NCI-H187 (cell line): ENCODE measurements at places on chromosomes 6 and 20.

DNA sequence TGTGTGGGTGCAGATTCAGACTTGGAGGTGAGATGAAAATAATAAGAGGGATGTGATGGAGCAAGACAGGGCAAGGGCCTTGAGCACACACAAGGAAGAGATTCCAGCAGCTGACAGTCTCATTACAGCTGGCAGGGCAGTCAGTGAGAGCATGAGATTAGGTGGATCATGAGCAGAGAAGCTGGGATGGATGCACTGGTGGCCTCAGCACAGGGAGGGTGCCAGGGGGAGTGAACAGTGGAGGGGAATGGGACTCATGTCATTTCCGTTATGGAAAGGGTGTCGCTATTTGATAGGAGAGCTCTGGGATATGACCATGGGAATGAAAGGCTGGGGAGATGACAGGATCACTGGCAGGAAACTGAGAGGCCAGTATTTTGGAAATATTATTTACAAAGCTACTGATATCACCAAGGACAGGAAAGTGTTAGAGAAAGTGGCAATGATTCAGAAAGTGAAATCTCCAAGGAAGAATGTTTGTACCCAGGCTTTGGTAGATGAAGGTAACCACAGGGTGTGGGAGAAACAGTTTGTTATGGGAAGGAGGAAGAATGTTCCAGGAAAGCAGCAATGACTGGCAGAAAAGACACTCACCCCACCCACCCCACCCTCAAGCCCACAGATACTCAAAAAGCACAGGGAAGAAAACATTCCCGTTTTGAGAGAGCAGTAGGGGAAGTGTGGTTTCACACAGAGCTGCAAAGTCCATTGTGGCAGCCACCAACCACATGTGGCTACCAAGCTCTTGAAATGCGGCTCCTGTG, 214.7 kb upstream of the PROKR2 start:
- DNase-seq: no peak

DNA sequence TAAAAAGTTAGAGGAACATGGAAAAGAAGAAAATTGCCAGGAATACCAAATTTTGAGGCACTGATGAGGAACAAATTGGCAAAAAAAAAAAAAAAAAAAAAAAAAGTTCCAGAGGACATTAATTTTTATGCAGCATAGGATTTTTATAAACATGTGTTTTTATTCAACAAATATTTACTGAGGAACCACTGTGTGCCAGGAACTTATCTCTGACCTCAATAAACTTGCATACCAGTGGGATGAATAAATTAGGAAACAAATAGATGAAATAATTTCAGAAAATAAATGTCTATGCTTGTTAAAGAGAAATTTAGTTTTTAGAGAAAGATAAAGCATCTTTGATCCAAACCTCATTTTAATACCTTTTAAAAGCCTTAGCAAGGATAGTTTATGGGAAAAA, 175.1 kb downstream of the PDE10A start:
- DNase-seq: no peak

GRCh38 chr6:156336733-156337132, 440.4 kb upstream of the ARID1B start:
- no peak for DNase-seq

GRCh38 chr20:38115205-38115604, 49.9 kb downstream of the TGM2 start:
- DNase-seq: no peak

GRCh38 chr20:41746635-41747034, 128.5 kb upstream of the CHD6 start:
- no peak for DNase-seq

- no peak for DNase-seq
Observed at GRCh38 chr6:85482206-85482904, 32.5 kb downstream of the NT5E start.

GRCh38 chr20:19977373-19977770, 39.8 kb upstream of the NAA20 start:
- no peak for DNase-seq

DNA sequence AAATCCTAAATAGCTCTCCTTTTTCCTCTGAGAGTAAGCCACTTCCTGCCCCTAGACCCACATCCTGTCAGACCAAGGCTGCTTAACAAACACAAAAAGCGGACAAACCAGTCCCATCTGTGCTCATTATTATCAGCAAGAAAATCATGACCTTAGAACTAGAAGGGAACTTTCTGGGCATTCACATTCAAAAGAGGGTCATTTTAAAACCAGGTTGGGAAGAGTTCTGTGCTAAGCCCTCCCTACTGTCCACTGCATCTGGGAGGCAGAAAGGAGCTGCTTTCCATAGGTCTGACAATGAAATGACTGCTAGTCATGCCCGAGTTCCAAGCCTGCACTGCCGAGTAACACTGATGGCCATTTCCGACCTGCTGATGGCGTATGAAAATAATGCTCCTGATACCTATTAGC, 15.4 kb downstream of the EZR start:
- no peak for DNase-seq

DNA sequence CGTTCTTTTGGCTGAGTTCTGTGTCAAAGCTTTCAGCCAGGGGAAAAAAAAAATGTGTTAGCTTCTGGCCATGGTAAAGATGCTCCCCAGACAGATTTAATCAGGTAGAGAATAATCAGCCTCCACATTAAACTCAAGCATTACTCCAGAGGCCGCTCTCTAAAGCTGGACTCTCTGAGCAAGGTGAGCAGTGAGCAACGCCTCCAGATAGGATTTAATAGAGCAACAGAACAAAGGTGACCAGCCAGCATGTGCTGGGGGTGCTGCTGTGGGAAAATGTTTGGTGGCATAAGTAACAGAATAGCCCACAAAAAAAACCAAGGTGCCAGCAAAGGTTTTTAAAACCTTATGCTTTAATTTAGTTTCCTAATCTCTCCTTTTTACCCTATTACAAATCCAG, 103.5 kb upstream of the TRAF3IP2 start:
- DNase-seq: no peak

DNA sequence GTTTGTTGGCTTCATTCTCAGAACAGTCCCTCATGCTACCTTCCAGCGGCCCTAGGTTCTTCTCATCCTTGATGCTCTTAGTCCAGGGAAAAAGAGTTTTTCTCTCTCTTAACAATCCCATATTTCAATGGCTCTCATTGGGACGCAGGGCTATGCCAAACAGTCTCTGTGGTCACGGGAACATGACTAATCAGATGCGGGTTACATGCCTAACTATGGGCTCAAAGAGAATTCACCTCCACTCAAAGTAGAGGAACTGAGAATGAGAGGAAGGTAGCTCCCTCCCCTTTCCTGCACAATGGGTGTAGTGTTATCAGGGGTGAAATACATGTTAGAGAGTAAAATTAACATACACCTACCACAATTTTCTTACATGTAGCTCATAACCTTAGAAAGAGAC, 18.1 kb upstream of the ATRN start:
- DNase-seq: no peak

- no peak for DNase-seq
Observed at GRCh38 chr6:33839399-33840047, 35.7 kb upstream of the MLN start.

- DNase-seq: no peak
Observed at GRCh38 chr6:116238083-116238482, 15.8 kb downstream of the TSPYL4 start.

DNA sequence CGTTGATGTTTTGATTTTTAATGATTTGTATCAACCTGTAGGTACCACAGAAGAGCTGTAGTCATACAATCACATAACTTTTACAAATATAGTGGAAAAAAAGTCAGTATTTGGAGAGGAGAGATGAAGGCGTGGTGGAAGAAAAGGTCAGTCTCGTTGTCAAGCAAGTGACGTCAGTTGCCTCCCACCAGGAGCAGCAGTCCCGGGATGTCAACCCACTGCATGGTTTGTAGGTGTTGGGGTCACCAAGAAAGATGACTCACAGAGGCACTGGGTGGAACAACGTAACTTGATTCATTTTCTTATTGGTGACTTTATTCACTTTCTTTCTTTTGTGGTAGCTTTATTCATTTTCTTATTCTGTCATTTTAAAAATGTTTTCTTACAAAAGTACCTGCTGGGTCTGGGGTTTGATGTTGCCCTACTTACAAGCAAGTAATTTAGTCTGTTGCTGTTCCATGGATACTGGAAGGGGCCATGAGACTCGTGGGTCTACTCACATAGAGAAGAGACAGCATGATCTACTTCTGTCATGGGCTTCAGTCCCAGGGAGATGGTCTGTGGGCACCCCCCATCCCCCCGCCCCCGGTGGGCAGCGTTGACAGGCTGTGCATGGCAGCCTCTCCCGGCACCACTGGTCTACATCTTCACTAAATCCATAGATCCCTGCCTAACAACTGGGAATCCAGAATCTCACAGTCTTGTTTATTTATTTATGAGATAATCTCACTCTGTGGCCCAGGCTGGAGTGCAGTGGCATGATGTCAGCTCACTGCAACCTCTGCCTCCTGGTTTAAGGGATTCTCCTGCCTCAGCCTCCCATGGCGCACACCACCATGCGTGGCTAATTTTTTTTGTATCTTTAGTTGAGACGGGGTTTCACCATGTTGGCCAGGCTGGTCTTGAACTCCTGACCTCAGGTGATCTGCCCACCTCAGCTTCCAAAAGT, 36.4 kb upstream of the SYNJ2 start:
- DNase-seq: no peak

DNA sequence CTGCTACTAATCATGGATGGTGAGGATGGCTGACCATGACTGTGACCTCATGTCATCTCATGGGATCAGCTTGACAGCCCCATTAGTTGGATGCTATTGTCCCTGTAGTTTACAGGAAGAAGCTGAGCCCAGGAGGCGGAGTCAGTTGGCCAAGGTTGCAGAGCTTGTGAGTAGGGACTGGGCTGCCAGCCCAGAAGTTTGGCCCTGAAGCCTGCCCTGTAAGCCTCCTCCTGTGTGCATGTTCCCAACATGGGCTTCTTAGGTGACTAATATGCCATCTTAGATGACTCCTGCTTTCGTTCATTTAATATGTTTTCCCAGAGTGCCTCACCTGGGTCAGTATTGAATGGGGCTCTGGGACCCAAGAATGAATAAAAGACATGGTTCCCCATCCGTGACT, 6.9 kb downstream of the EDN3 start:
- no peak for DNase-seq

DNA sequence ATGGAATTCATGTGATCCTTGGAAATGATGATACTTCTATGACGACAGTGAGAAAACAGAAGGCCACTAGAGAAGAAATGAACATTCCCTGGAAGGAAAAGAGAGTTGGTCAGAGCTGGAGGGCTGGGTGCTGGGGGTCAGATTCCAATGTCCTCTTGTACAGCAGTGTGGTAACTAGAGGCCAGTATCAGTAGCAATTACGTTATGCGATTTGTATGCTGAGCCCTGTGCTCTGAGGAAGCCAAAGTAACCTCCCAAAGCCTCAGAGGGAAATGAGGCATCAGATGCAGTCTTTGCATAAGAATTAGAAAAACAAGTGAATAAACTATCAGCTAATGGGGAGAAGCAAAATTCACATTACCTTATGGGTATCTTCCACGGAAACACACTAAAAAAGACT, 65.5 kb upstream of the SLC4A11 start:
- no peak for DNase-seq

DNA sequence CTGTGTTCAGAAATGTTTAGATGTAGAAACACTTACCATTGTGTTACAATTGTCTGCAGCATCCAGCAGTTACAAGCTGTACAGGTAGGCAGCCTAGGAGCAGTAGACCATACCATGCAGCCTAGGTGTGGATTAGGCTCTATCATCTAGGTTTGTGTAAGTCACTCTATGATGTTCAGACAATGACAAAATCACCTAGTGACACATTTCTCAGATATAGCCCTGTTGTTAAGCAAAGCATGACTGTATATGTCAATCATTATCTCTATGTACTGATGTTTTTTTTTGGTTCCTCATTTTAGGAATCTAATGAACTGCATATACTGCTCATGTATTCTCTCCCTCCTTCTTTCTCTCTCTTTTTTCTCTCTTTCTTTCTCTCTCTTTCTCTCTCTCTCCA, 22.2 kb downstream of the CST8 start:
- no peak for DNase-seq

GRCh38 chr6:118784641-118785164, 109.2 kb upstream of the ASF1A start:
- no peak for DNase-seq

- DNase-seq: no peak
Observed at GRCh38 chr6:52537001-52537753, 39.7 kb downstream of the TRAM2 start.

- no peak for DNase-seq
Observed at GRCh38 chr6:121157906-121158305, 176.4 kb downstream of the TBC1D32 start.

DNA sequence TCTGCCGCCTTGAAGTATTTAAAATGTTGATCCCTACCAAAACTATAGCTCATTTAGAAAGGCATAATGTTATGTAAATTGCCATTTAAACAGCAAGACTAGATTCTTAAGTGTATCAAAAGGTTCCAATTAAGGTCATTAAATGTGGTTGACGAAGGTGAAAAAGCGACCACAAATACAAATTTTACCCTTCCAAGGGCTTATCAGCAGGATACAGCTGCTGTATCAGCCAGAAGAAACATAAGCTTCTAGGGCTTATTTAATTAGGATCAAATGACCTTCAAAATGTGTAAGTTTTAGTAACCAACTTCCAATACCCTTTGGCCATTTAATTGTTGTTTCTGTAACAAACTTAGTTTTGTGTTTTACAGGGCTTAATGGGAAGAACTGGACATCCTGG, 139.9 kb downstream of the COL9A1 start:
- no peak for DNase-seq

GRCh38 chr20:43525021-43525420, 17.5 kb downstream of the L3MBTL1 start:
- no peak for DNase-seq

DNA sequence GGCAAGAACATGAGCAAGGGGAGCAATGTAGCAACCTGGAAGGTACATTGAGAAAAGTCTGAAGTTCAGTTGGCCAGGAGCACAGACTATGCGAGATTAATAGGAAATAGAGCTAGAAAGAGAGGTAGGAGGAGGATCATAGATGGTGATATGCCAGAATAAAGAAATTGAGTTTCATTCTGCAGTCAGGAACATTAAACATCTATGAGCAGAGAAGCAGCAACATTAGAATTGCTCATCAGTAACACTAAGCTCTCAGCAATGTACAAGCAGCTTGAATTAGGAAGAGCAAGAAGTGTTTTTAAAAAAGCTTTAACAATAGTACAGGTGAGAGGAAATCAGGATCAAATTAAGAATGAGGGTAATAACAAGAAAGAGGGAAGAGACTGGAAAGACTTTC, 467.9 kb downstream of the PHF3 start:
- no peak for DNase-seq

DNA sequence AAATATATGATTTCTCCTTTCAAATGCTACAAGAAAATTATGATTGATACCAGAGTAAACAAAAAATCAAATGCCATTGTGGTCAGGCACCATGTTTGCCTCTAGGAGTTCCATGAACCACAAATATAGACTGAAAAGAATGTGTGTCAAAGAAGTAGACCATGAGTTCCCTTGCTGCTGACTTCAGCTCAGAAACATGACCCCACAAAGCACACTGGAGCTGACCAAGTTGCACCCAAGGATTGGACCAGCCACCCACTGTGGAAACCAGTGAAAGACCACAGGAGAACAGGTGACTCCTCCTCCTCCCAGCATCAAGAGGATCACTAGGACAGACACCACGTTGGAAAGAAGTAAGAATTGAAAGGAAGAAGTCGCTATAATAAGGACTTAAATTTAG, 90.8 kb upstream of the TENT5A start:
- DNase-seq: no peak
